ENCODE measurements at places on chromosomes 12 and 14. TPM values are rescaled to one million over a fixed set of nuclear protein-coding genes. Genes with fewer than 3 reads are reported as not detected.

GRCh38 chr12:114166362-114166761 lies 200.2 kb upstream of the RBM19 start:
- no peak for DNase-seq

- DNase-seq = no peak
Measured at GRCh38 chr14:59017285-59017965, 171.0 kb upstream of the DAAM1 start.

DNA sequence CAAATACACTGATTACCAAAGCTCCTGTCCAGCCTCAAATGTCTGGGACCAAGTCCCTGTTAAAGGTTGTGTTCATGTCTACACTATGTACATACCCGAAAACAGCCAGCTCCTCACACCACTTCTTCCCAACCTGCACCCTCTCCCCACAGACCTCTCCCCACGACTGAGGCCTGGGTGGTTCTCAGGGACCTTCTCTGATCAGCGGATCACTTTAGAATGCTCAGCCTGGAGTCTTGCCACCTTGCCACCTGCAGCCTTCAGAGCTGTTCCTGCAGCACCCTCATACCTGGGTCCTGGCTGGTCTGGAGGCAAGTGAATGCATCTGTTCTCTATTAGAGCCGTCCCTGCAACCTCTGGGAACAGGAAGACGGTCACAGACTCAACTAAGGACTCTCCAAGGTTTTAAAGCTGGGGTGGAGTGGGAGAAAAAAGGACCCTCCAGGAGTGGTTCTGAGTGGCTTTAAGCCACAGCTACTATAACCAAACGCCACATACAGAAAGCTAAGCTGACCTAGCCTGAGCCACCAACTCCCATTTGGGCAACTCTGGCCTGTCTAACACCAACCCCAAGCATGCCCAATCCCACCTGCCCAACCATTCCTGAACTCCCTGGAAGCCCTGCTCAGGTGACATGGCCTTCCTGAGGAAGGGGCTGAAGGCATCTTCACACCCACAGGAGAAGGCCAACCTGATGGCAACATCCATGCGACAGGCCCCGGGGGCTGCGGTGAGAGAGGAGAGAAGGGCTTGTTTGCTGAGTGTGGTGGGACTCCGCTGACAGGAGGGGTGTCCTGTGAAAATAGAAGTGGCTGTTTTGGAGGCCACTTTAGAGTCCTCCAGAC lies 8.6 kb downstream of the KRT2 start:
- DNase-seq = no peak

DNA sequence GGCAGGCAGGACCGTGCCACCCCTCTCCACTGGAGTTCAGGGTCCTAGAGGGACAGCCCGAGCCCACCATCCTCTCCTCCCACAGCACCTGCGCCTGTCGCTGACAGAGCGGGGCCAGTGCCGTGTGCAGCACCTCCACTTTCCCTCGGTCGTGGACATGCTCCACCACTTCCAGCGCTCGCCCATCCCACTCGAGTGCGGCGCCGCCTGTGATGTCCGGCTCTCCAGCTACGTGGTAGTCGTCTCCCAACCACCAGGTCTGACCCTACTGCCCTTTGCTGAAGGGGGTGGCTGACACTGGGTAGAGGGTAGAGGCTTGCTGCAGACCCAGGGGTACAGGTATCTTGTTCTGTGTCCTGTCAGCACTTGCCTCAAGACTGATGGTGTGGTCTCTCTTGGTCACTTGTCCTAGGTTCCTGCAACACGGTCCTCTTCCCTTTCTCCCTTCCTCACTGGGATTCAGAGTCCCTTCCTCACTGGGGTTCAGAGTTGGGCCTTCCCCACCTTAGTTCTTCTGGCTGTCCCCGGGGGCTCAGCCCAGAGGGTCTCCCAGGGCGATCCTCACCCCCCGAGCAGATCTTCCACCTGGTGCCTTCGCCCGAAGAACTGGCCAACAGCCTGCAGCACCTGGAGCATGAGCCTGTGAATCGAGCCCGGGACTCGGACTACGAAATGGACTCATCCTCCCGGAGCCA lies 42.0 kb downstream of the SH2B3 start:
- DNase-seq = peak; percentile 82

DNA sequence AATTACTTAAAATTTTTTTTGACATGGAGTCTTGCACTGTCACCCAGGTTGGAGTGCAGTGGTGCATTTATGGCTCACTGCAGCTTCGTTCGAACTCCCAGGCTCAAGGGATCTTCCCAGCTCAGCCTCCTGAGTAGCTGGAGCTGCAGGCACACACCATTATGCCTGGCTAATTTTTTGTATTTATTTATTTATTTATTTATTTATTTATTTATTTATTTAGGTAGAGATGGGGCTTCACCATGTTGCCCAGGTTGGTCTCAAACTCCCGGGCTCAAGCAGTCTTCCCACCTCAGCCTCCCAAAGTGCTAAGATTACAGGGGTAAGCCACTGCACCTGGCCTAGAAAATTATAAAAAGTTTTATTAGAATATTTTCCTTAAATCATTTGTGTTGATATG lies 73.6 kb downstream of the DACT1 start:
- no peak for DNase-seq

- no peak for DNase-seq
Measured at GRCh38 chr14:68783408-68784225, 9.2 kb downstream of the ZFP36L1 start.

Gene DENR
- 35.1 TPM for total RNA-seq

- DNase-seq = no peak
Measured at GRCh38 chr14:22870811-22871223, 723 bp upstream of the LRP10 start.

Gene CDKL1
- total RNA-seq = 26.2 TPM

Gene NRIP2
- total RNA-seq = 1.3 TPM

- no peak for DNase-seq
Measured at GRCh38 chr14:55451950-55452349, 11.5 kb upstream of the TBPL2 start.

DNA sequence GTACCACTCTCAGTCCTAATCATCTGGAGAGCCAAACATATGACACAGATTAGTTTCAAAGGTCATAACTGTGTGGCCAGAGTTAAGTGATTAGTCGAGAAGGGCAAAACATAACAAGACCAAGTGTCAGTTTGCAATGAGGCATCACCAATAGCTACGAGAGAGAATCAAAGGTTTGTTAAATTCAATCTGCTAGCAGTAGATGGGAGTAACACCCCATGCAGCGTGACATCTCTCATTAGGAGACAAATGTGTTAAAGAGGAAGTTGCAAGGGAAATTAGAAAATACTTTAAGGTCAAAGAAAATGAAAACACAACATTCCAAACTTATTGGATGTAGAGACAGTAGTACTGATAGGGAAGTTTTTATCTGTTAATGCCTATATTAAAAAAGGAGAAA lies 135.7 kb upstream of the SYT10 start:
- DNase-seq = no peak

Gene CRIP2
- 82.8 TPM for total RNA-seq

- no peak for DNase-seq
Measured at GRCh38 chr12:8849876-8850275, 27.5 kb downstream of the A2ML1 start.

GRCh38 chr12:76206677-76207072 lies 122.2 kb upstream of the NAP1L1 start:
- DNase-seq = no peak

DNA sequence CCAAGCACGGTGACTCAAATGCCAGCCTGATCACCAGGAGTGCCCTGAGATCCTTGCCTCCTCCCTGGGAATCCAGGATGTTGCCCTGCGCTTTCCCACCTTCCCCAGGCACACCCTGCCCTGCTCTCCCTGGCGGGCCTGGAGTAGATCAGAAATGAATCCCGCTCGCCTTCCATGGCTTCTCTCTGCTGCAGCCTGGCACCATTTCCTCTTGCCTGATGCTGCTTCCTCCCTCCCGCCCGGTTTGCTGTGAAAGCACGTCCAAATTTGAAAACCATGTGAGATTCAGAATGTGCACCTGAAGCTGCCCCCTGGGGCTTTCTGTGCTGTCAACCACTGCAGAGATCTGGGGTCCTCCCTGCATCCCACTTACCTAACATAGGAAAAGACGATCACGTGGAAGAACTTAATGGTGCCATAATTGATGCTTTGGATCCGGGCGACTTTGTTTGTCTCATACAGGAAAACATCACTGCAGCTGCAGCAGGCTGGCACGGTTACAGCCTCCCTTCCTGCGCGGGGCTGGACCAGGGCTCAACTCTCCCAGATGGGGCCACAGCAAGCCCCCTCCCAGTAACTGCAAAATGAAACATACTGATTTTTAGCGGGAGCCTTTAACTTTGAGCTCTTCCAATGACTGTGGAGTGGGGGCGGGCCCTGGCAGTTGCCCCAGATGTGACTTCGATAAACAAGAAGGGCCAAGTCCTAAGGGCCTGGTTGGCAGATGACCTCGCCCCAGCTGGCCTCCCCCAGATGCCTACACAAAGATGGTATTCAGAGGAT lies 24.9 kb upstream of the C12orf76 start:
- DNase-seq = no peak

Gene BCL2L2
- total RNA-seq = 60.1 TPM

Gene TEAD4
- 19.2 TPM for total RNA-seq

Gene FAM90A1
- 0.48 TPM for total RNA-seq

DNA sequence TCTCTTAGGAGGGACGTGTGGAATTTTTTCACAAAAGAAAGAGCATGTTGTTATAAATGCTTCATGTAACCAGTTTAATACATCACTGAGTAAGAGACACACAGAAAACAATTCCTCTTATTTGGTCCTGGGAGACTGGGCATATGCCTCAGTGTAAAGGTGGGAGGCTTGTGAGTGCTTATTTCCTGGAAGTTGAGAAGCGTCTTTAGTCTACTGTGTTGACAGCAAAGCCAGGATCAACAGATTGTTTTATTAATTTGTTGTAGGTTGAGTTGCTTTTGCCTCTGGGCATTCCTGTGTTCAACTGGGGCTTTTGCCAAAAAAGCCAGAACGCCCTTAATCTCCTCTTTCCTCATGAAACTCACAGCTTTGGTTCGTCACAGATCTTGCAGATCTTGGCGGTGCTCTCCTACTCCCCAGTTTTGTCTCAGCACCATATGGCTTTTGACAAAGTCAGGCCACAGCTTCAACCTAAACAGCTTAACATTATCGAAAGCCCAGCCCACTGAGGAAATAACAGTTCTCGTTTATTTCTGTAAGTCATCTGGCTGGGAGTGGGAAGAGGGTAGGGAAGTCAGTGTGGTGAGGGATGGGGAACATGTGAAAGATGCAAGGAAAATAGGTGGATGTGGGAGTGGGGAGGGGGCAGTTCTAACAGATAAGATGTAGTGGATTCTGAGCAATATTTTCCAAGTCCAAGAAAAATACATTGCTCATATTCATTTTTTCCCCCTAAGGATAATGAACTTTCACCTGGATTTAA lies 227.2 kb downstream of the DACT1 start:
- no peak for DNase-seq

Gene BDKRB2
- total RNA-seq = 11.4 TPM

DNA sequence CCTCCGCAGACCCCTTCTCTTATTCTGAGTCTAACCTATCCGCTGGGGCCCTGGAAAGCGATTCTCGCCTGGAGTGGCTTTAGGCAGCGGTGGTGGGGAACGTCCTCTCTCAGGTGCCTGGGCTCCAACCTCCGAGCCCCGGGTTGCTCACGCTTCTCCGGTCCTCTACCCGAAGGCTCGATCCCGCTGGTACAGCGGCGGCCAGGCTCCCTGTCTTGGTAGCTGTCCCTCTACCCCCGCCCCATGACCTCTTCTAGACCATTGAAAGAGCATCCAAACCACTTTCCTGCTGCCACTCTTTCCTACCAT lies 505 bp upstream of the HEBP1 start:
- no peak for DNase-seq

Gene CEP128
- total RNA-seq = 15.6 TPM

Gene CSRP2
- 12.6 TPM for total RNA-seq

Gene SLC39A2
- not detected for total RNA-seq

GRCh38 chr12:109716512-109717389 lies 3.1 kb downstream of the FAM222A start:
- DNase-seq = no peak

DNA sequence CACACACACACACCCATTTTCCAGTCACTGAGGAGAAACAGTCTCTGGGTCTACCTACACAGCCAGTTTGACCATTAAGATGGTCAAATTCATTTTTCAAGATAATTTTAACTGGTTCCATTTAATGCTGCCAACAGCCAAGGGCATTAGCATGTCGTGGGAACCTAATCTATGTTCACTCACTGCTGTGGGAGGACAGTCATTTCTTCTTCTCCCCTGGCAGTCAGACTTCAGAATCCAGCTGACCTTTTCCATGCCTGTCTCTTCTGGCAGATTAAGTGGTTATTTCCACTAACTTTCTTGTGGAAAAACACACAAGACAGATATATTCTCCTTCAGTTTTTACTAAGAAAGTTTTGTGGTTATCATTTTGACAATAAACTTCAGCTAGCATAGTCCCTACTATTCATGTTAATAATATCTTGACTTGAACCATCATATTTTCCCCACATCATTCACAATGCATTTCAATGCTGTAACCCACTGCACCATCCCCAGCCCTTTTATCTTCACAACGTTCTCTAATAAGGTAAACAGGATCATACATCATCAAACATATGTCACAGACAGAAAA lies 82.2 kb downstream of the DAD1 start:
- DNase-seq = no peak

DNA sequence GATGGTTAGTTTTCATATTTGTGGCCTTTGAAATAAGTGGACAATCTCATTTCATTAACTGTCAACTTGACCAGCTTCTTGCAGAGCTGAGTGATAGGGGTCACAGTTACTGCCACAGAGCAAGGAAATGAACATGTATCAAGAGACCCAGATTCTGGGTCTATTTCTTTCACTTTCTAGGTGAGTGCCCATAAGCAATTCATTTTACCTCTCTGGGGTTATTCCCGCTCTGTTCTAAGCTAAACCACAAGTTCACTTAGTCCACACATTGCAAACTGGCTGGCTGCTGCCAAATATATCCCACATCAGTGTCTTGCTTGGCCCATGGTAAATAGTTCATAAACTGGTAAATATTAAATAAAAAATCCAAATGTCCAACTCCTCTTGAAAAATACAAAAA lies 29.9 kb downstream of the GPHB5 start:
- DNase-seq = no peak

- DNase-seq = no peak
Measured at GRCh38 chr12:77153706-77154105, 88.3 kb upstream of the E2F7 start.

DNA sequence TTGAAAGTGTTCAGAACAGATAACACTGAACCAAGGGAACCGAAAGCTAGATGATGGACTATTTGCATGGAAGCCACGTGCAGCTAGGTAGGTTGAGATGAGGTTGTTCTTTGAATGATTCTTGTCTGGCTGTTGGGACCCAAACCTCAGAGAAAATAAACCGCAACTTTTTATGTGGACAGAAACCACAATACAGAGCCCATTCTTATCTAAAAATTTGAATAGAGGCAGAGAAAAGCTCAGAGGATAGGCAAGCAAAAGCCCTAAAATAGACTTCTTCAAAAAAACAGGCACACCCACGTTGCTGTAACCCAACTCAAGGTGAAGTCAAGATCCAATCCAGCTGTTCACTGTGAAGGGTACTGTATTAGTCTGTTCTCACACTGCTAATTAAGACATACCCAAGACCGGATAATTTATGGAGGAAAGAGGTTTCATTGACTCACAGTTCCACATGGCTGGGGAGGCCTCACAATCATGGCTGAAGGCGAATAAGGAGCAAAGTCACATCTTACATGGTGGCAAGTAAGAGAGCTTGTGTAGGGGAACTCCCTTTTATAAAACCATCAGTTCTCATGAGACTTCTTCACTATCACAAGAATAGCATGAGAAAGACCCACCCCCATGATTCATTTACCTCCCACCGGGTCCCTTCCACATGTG lies 353.8 kb downstream of the AACS start:
- no peak for DNase-seq

GRCh38 chr12:74339211-74339610 lies 198.4 kb upstream of the ATXN7L3B start:
- DNase-seq = no peak

Data from mesenteric fat pad (tissue), 1 donor.